Osteoblast (primary cell): ENCODE measurements at places on chromosomes 11 and 22. TPM values are rescaled to one million over a fixed set of nuclear protein-coding genes. Genes with fewer than 3 reads are reported as not detected.

DNA sequence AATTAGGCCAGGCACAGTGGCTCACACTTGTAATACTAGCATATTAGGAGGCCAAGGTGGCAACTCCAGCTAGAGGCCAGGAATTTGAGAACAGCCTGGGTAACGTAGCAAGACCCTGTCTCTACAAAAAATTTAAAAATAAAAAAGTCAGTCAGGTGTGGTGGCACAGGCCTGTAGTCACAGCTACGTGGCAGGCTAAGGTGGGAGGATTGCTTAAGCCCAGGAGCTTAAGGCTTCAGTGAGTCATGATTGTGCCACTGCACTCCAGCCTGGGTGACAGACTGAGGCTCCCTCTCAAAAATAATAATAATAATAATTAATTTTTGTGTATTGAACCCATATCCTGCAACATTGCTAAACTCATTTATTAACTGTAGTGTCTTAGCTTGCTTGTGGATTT, 15.3 kb upstream of the TRIM29 start:
- DNase-seq: no peak
- no peaks in the 10 kb centered on the region for H3K4me1 ChIP-seq
- H3K36me3 ChIP-seq: no peaks in the 10 kb centered on the region
- H3K27me3 ChIP-seq: peaks cover 34% of the 10 kb centered on the region
- H3K4me3 ChIP-seq: no peak overlapping the region

- H3K36me3 ChIP-seq: no peaks in the 10 kb centered on the region
- peaks cover 17% of the 10 kb centered on the region for H3K27me3 ChIP-seq
- peaks cover 12% of the 10 kb centered on the region for H3K4me1 ChIP-seq
- H3K4me3 ChIP-seq: no peak overlapping the region
- peak; percentile 87 for DNase-seq
- H3K27ac ChIP-seq: no peak overlapping the region
Observed at GRCh38 chr11:2120359-2121100, 18.7 kb downstream of the IGF2 start.

- H3K4me1 ChIP-seq: no peaks in the 10 kb centered on the region
- H3K27ac ChIP-seq: no peak overlapping the region
- no peak overlapping the region for H3K4me3 ChIP-seq
- peaks cover 2% of the 10 kb centered on the region for H3K27me3 ChIP-seq
- DNase-seq: no peak
- no peaks in the 10 kb centered on the region for H3K36me3 ChIP-seq
Observed at GRCh38 chr11:120917559-120918239, 106.2 kb upstream of the TBCEL start.

GRCh38 chr11:2542406-2542805, 97.6 kb downstream of the KCNQ1 start:
- no peak overlapping the region for H3K4me3 ChIP-seq
- H3K4me1 ChIP-seq: no peaks in the 10 kb centered on the region
- H3K36me3 ChIP-seq: no peaks in the 10 kb centered on the region
- H3K27me3 ChIP-seq: no peaks in the 10 kb centered on the region
- DNase-seq: peak; percentile 30

GRCh38 chr22:45863981-45864751, 112.8 kb downstream of the WNT7B start:
- H3K4me3 ChIP-seq: no peak overlapping the region
- peaks cover 7% of the 10 kb centered on the region for H3K4me1 ChIP-seq
- H3K36me3 ChIP-seq: no peaks in the 10 kb centered on the region
- no peak overlapping the region for H3K27ac ChIP-seq
- peaks cover 33% of the 10 kb centered on the region for H3K27me3 ChIP-seq
- peak; percentile 96 for DNase-seq

DNA sequence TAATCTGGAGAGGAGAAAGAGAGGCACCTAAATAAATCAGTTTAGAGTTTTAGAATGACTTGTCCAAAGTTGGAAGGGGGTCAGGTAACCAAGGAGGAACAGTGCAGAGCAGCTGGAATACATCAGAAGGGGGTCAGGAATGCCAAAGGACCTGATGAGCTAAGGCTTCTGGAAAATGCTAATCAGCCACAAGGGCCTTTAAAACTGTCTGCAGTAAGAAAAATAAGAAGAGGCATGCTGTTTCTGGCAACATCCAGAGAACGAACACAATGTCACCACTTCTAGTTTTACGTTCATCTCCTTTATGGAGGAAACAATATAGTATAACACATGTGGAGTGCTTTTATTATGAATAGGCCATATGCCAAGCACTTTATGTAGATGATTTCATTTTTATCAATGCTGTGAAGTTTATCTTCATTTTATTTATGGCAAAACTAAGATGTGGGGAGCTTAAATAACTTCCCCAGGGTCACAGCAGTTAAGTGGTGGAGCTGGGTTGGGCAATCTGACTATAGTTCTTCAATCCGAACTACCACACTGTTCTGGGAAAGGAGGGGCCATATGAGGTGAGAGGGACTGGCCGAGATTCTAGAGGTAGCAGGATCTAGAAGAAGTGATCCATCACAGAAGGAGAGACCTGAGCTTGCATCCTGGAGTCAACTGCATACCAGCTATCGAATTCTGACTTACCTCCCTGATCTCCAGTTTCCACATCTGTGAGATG, 22.6 kb downstream of the ACO2 start:
- peaks cover 5% of the 10 kb centered on the region for H3K4me1 ChIP-seq
- H3K4me3 ChIP-seq: no peak overlapping the region
- no peaks in the 10 kb centered on the region for H3K27me3 ChIP-seq
- DNase-seq: no peak
- H3K27ac ChIP-seq: no peak overlapping the region

DNA sequence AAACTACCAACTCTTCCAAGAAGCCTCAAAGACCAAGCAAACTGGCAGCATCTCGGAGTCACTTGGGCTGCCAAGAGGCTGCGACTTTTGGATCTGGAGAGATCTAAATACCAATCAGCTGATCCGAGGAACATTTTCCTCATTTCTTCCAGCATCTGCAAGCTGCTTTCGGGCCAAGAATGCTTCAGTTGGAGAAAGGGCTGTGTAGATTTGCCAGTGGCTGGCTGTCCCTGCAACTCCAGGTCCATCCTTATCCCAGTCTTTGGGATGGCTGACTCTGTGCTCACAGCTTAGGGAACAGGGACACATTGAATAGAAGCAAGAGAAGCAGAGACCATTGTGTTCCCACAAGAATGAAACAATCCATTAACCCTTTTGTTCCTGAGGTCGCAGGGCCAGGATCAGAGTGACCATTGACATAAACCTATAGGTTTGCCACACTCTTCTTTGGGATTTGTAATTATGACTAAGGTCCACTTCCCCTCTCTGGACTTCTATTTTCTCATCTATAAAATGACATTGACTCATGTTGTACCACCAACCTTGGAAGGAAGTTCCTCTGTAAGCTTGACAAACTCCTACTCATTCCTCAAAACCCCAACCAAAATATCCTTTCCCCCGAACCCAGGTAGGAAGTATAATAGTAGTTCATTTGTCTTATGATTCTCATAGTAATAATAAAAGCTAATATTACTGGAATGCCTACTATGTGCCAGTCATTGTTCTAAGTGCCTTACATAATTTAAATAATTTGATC, 340.8 kb downstream of the MN1 start:
- H3K27ac ChIP-seq: peak overlapping the region; percentile 35
- no peaks in the 10 kb centered on the region for H3K36me3 ChIP-seq
- DNase-seq: no peak
- H3K27me3 ChIP-seq: peaks cover 12% of the 10 kb centered on the region

MMP27 gene
- not detected in 2 replicates for total RNA-seq

FUT4 gene
- total RNA-seq: 5.6 and 7.2 TPM in 2 replicates

SLC35F2 gene
- 5.4 and 6.2 TPM in 2 replicates for total RNA-seq

LRRC55 gene
- total RNA-seq: not detected in 2 replicates

TPH1 gene
- under 0.01 and 0.29 TPM in 2 replicates for total RNA-seq

KRTAP5-8 gene
- total RNA-seq: 0.36 TPM in 1 of 2 replicates, not detected in the other

BIK gene
- not detected in 2 replicates for total RNA-seq

MAPK8IP2 gene
- 0.29 and 0.36 TPM in 2 replicates for total RNA-seq

CEND1 gene
- not detected in 2 replicates for total RNA-seq

CENATAC gene
- 37.6 and 37.7 TPM in 2 replicates for total RNA-seq

MOV10L1 gene
- total RNA-seq: 0.36 and 0.59 TPM in 2 replicates

BBOX1 gene
- under 0.01 and 0.36 TPM in 2 replicates for total RNA-seq

THAP12 gene
- 44.5 and 47.7 TPM in 2 replicates for total RNA-seq

OLFML1 gene
- total RNA-seq: 20.3 and 33.0 TPM in 2 replicates

SORL1 gene
- total RNA-seq: under 0.01 and 0.36 TPM in 2 replicates

CARD18 gene
- total RNA-seq: not detected in 2 replicates

NOX4 gene
- total RNA-seq: 1.8 TPM in 2 replicates

LMNTD2 gene
- total RNA-seq: 0.29 and 0.36 TPM in 2 replicates

CATSPERZ gene
- total RNA-seq: 0.29 TPM in 1 of 2 replicates, not detected in the other
